ENCODE measurements at places on chromosomes 11 and 22. TPM values are rescaled to one million over a fixed set of nuclear protein-coding genes. Genes with fewer than 3 reads are reported as not detected.

GRCh38 chr11:63931876-63932275, 6.9 kb upstream of the NAA40 start:
- no peaks in the 10 kb centered on the region for H3K36me3 ChIP-seq
- H3K4me3 ChIP-seq: no peak overlapping the region
- no peaks in the 10 kb centered on the region for H3K4me1 ChIP-seq
- DNase-seq: no peak
- no peaks in the 10 kb centered on the region for H3K27me3 ChIP-seq
- no peak overlapping the region for H3K27ac ChIP-seq

DNA sequence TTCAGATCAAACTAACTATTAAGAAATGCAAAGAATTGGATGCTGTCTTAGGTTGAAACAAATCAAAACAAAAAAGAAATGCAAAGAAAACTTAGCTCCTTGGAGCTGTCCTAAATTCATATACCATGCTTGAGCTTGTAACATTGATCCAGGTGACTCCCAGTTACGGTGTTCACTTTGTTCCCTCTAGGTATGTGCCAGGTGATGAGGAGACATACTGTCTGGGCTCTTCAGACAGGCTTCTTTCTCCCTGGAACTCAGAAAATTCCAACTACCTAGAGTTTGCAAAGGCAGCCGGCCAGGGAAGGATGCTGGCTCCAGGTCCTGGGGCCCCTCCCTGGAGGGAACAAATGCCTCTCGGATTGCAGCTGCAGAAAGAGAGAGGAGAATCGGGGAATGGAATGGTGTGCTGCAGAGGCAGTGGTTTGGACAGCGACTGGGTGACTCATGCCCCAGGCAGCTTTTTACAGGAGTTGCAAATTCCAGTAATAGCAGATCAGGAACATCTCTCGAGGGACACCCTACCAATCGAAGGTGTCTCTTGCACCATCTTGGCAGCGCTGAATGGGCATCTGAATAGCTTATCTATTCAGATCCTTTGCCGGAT, 12.3 kb upstream of the ASPHD2 start:
- H3K27me3 ChIP-seq: no peaks in the 10 kb centered on the region
- no peaks in the 10 kb centered on the region for H3K4me1 ChIP-seq
- H3K27ac ChIP-seq: no peak overlapping the region

- H3K27me3 ChIP-seq: no peaks in the 10 kb centered on the region
- no peaks in the 10 kb centered on the region for H3K36me3 ChIP-seq
- H3K4me3 ChIP-seq: no peak overlapping the region
- H3K4me1 ChIP-seq: peaks cover 34% of the 10 kb centered on the region
- no peak overlapping the region for H3K27ac ChIP-seq
Observed at GRCh38 chr11:130515829-130516553, 67.5 kb downstream of the ADAMTS15 start.

DNA sequence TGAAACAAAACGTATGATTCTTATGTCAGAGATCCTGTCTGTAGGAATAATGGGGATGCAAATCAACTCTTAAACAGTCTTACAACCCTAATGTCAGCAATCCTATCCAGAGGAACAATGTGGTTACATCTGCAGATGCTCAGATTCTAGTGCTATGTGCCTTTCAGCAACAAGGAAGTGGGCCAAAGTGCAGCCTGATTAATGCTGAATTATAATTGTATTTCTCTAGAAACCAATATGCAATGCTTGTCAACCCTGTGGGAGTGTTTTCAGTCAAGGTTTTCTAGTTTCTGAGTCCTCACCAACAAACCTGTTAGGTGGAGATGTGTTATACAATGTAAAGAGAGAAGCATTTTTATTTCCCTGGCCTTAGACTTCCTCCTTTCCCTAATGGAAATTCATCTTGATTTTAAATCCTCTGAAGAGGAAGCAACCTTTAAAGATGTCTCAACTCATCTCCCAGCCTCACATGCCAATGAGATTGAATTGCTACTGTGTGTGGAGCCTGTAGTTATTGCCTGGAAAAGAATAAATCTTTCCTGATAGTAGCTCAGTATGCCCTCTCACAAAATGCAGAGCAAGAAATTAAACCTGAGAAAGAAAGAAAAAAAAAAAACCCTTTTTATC, 26.2 kb upstream of the TMEM123 start:
- no peak for DNase-seq
- no peaks in the 10 kb centered on the region for H3K27me3 ChIP-seq
- no peak overlapping the region for H3K4me3 ChIP-seq
- H3K4me1 ChIP-seq: peaks cover 7% of the 10 kb centered on the region
- H3K27ac ChIP-seq: no peak overlapping the region

- H3K27me3 ChIP-seq: no peaks in the 10 kb centered on the region
- H3K4me3 ChIP-seq: no peak overlapping the region
- no peaks in the 10 kb centered on the region for H3K4me1 ChIP-seq
- no peak overlapping the region for H3K27ac ChIP-seq
- DNase-seq: no peak
- H3K36me3 ChIP-seq: no peaks in the 10 kb centered on the region
Observed at GRCh38 chr11:112368381-112368780, 107.7 kb upstream of the PLET1 start.

Gene C22orf42
- not detected for total RNA-seq
